H4 (cell line): ENCODE measurements at places on chromosomes 7 and 10. TPM values are rescaled to one million over a fixed set of nuclear protein-coding genes. Genes with fewer than 3 reads are reported as not detected.

The ZNF239 gene
- 5.7 TPM in 2 replicates for total RNA-seq

The CPA2 gene
- not detected in 2 replicates for total RNA-seq

The SYNPO2L gene
- total RNA-seq = 0.02 TPM in 1 of 2 replicates, not detected in the other

The LIPF gene
- not detected in 2 replicates for total RNA-seq

The TFEC gene
- total RNA-seq = 0.39 and 0.62 TPM in 2 replicates

The FANK1 gene
- total RNA-seq = 8.4 and 20.8 TPM in 2 replicates

The C7orf57 gene
- total RNA-seq = 0.06 and 0.08 TPM in 2 replicates

The SORCS1 gene
- total RNA-seq = 0.35 TPM in 1 of 2 replicates, not detected in the other

The GPER1 gene
- total RNA-seq = 0.97 and 1.5 TPM in 2 replicates

The OPN1SW gene
- total RNA-seq = not detected in 2 replicates

The ASAH2B gene
- total RNA-seq = 2.4 and 3.9 TPM in 2 replicates

The ACSM6 gene
- total RNA-seq = not detected in 2 replicates

The SOSTDC1 gene
- 5.7 and 6.9 TPM in 2 replicates for total RNA-seq

The VGF gene
- total RNA-seq = 3.6 and 7.1 TPM in 2 replicates

The SPDYE5 gene
- not detected in 2 replicates for total RNA-seq

The COBL gene
- total RNA-seq = 0.21 and 0.81 TPM in 2 replicates

The NPTX2 gene
- not detected in 2 replicates for total RNA-seq

The WNT16 gene
- total RNA-seq = not detected in 2 replicates

The FFAR4 gene
- total RNA-seq = not detected in 2 replicates

The RBP3 gene
- not detected in 2 replicates for total RNA-seq

The OR6V1 gene
- total RNA-seq = not detected in 2 replicates
